ENCODE measurements at places on chromosomes 2 and 18.
A peak's percentile ranks its signal among the peaks of the same experiment; 100 is the strongest.

DNA sequence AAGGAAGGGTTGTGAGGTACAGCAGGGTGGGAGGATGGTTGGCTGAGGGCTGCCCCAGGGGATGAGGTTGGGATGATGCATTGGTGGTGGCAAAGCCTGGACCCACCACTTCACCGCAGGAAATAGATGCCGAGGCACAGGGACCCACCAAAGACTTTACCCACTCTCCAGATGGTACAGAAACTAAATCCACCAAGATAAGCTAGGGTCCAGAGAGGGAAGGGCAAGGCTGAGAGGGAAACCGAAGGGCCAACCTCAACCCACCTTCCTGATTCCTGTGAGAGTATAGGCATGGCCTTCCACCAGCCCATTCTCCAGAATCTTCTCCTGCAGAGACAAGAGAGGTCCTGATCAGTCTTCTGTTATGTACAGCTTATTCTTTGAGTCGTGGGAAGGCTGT is 18.1 kb downstream of the CAPN14 start:
- DNase-seq = no peak

GRCh38 chr2:38610851-38611801 is 8.4 kb upstream of the HNRNPLL start:
- DNase-seq = peak; percentile 47

DNA sequence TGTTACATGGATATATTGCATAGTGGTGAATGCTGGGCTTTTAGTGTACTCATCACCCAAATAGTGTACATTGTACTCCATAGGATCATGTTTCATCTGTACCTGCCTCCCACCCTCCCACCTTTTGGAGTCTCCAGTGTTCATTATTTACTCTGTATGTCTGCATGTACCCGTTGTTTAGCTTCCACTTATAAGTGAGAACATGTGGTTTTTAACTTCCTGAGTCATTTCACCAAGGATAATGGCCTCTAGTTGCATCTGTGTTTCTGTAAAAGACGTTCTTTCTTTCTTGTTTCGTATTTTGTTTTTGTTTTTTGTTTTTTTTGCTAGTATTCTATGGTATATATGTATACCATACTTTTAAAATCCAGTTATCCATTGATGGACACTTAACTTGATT is 107.5 kb downstream of the MSTN start:
- DNase-seq = no peak

GRCh38 chr2:179130560-179130959 is 80.6 kb upstream of the CCDC141 start:
- DNase-seq = no peak

DNA sequence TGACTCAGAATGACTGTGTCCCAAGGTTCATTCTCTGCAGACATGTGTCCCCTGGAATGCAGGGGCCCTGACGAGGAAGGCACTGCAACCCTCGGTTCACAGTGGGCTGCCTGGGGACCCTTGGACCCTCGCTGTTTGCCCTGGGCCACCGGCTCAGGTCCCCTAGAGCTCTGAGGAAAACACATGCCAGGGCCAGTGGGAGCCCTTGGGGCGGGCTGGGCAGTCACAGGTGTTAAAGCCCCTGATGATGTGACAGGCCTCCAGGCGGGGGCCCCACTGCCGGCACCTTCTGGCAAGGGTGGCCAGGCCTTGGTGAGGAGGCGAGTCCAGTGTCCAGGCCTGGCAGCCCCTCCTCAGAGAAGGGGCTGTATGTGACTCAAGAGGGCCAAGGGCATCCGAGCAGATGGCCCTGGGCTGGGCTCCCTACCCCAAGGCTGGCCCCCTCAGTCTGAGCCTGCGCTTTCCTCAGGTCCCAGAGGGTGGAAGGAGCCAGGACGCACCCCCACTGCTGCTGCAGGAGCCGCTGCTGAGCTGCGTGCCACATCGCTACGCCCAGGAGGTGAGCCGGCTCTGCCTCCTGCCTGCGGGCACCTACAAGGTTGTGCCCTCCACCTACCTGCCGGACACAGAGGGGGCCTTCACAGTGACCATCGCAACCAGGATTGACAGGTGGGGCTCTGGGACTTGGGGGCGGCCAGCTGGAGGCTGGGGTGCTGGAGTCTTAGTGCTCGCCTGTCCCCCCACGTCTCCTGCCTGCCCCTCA is 11.1 kb downstream of the CAPN10 start:
- DNase-seq = no peak

DNA sequence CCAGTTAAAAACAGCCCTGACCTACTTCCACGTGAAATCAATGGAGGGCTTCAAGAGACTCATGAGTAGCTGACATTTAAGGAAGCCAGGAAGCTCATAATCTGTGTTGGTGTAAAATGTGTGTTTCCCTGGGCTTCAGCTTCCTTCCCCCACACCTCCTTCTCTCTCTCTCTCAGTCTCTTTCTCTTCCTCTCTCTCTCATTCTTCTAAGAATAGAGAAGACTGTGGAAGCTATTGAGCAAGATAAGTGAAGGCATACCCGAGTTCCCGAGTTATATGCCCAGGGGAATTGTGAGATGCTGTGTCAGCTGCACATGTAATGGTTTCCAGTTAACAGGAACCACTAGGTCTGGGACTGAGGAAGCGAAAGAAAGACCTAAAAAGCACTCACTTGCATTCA is 199.4 kb downstream of the NYAP2 start:
- DNase-seq = no peak

- no peak for DNase-seq
Measured at GRCh38 chr2:172342611-172343010, 84.8 kb upstream of the ITGA6 start.

DNA sequence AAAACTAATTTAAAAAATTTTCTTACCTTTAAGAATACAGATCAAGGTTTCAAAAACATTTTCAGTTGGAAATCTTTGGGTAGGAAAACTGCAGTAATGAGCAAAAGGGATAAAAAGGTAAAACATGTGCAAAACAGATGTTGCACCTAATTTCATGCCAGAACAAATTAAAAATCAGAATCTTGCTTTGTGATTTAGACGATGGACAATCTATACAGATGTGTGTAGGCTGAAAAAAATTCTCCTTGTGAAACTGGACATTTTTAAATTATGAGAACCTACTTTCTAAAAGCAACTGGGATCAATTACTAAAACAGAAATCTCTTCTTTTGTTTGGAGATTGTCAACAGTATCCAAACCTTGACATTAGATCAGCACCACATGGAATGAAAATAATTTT is 183.2 kb upstream of the ITGA4 start:
- DNase-seq = no peak

DNA sequence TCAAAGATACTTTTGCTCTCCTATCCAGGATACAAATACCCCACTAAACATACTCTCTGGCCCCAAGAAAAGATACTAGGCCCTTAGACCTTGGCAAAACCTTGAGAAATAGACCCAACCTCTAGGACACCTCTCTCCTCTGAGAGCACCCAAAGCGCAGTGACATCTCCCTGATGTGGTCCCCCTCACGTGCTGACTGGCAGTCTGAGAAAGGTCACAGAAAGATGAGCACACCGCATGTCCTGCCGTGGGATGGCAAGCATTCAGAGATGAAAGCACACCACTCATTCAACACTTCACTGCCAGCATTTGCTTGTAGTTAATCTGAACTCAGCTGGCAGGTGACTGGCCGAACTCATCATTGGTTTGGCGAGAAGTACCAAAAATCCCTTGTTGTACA is 6.1 kb upstream of the TBC1D8 start:
- no peak for DNase-seq

Measured in CD4-positive, alpha-beta memory T cell (primary cell).